ENCODE measurements at places on chromosomes 7 and 10.
A peak's percentile ranks its signal among the peaks of the same experiment; 100 is the strongest.

DNA sequence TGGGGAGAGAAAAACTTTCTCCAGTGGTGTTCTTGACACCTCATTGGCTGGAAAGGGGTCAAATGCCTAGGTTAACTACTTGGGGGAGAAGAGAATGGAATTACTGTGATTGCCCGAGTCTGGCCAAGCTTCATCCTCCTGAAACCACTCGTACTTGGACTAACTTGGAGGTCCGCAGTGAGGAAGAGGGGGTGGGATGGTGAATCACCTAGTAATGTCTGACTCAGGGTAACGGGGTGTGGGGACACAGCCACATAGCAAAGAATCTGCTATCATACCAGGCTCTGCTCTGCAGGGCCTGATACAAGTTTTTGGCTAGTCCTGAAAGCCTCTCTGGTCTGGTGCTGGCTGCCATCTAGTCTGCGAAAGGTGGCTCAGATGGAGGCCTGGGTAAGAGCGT, 190.9 kb downstream of the RPS24 start:
- no peak for ATAC-seq

DNA sequence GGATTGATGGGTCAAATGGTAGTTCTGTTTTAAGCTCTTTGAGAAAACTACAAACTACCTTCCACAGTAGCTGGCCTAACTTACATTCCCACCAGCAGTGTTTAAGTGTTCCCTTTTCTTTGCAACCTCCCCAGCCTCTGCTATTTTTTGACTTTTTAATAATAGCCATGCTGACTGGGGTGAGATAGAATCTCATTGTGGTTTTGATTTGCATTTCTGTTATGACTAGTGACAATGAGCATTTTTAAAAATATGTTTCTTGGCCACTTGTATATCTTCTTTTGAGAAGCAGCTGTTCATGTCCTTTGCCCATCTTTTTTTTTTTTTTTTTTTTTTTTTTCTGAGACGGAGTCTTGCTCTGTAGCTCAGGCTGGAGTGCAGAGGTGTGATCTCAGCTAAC, 155.2 kb upstream of the BMPER start:
- ATAC-seq = no peak

DNA sequence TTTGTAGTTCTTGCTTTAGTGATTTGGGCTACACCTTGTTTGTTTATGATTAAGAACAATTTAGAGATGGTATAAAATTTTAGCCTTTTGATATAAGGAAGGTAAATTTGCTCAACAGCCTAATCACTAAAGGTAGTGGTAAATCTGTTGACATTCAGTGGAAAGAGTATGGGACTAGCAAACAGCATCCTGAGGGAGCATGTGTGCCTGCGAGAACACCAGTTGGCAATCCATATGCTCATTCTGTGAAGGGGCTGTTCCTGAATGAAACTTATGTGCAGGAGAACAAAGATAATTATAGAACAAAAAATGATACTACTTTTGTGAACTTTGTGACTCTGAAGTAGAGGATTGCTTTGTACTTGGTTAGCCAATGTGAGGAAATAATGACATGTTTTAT, 44.0 kb downstream of the CAPZA2 start:
- ATAC-seq = no peak

GRCh38 chr10:55500931-55501559, 700.0 kb upstream of the PCDH15 start:
- ATAC-seq = no peak

GRCh38 chr7:574661-575395, 55.2 kb upstream of the PDGFA start:
- no peak for ATAC-seq

DNA sequence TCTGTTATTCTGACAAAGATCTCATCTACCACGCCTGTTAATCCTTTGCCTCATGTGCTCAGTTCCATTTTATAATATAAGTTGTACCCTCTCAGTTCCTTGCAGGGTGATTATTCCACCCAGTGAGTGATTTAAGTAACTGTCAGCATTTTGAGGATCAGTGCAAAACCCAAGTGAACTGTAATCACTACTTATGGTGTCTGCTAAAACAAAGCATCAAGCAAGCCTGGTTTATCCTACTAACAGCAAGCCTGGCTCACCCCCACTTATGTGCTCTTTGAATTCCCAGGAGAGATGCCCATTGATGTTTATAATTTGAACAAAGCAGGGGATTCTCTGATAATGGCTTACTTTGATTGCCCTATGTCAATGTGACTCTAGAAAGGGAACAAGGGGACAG, 186.8 kb upstream of the LRGUK start:
- ATAC-seq = no peak

DNA sequence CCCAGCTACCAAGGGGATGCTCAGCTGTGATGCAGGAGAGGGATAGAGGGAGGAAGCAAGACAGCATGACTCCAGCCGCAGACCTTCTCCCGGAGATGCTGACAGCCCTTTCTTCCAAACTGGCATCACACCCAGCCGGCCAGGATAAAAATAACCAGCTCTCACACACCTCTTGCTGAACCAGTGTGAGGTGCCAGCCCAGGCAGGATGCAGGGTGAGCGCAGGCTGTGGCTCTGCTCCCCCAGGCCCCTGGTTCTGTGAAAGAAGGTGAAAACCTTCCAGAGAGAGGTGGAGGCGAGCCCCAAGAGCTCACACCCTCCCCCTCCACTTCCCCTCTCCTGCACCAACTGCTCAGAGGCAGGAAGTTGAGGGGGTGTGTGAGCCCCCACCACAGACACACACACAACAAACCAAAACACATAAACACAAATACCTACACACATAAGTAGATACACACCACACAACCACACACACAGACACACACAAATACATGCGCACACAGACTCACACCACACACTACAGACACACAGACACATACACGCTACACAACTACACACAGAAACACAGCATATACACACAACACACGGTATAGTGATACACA, 4.0 kb downstream of the GPR15LG start:
- ATAC-seq = peak; percentile 3

DNA sequence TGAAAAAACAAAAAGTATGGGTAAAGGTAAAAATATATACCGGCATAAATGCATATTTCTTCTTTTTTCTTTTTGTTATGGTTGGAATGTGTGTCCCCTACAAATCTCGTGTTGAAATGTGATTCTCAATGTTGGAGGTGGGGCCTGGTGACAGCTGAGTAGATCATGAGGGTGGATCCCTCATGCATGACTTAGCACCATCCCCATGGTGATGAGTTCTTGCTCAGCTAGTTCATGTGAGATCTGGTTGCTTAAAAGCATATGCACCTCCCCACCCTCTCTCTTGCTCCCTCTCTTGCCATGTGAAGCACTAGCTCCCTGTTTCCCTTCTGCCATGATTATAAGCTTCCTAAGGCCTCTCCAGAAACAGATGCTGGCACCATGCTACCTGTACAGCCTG, 93.3 kb downstream of the HYCC1 start:
- ATAC-seq = peak; percentile 97

- no peak for ATAC-seq
Observed at GRCh38 chr10:111207500-111207899, 130.7 kb downstream of the ADRA2A start.

GRCh38 chr7:113270790-113271189, 152.4 kb upstream of the SMIM30 start:
- ATAC-seq = no peak

GRCh38 chr10:3503299-3503698, 281.7 kb downstream of the KLF6 start:
- no peak for ATAC-seq

Measured in esophagus mucosa (tissue), 1 donor.